SIG-M5 (cell line): ENCODE measurements at places on chromosomes 7 and 10.

GRCh38 chr10:35074266-35074665 is 15.9 kb downstream of the CUL2 start:
- DNase-seq, result no peak

DNA sequence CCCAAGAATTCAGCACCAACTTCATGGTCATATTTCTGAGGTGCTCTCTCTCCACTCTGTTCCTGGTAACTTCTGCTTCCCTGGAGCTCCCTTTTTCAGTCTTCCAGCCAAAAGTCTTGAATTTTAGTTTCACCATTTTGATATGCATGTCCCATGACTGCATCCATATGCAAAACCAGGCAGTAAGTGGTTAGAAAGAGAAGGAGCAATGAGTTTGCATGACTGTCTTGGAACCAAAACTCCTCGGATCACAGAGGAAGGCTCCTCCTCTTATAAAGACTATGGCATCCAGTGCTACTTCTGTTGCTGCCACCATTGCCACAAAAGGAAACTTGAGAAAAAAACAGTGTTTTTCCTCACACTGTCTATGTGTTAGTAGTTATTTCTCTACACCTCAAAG is 269.1 kb upstream of the GLI3 start:
- no peak for DNase-seq

DNA sequence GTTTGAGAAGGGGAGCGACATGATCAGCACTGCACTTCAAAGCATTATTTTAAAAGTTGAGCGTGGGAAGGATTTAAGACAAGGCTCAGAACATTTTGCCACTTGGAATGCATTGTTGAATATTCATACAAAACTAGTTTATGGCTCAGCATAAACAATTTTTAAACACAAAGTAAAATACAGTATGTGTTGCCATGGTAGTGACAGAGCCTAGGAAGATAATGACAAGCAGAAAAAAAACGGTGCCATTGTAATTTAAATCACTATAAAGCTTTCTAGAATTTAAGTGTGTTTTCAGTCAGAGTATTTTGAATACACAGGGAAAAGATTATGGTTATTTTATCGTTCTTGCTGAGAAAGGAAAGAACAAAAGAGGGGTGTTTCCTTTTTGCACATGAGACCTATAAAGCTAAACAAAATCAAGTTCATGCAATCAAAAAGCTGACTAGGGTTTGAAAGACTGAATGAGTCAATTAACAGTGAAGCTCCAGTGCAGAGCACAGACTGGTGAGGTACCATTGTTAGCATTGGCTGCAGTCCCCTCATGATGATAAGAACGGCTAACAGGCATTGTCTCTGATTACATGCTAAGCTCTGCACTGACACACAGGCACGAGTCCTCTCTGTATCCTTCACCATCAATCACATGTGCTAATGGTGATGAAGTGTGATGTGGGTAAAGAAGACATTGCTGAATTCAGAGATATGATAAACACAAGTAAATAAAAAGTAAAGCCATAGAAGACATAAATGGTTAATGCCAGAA is 181.9 kb upstream of the VSTM2A start:
- DNase-seq, result no peak

- DNase-seq, result no peak
These were observed 642.1 kb downstream of the INHBA start for GRCh38 chr7:41060796-41061195.

DNA sequence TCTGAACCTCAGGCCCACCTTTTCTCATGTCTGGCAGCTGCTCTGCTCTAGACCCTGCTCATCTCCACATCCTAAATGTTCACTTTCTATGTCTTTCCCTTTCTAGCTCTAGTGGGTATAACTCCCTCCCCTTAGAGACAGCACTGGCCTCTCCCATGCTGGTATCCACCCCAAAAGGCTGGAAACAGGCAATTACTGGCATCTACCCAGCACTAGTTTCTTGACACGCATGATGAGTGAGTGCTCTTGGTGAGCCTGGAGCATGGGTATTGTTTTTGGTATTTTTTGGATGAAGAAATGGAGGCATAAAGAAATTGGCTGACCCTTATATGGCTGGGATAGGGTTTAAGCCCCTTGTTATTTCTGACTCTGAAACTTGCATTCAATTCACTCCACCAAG is 156.0 kb downstream of the EGFR start:
- no peak for DNase-seq

GRCh38 chr10:5519054-5519453 is 5.7 kb upstream of the CALML3 start:
- no peak for DNase-seq

- DNase-seq, result no peak
These were observed 229.0 kb downstream of the STK31 start for GRCh38 chr7:23938937-23939552.

GRCh38 chr10:86979977-86980448 is 11.7 kb downstream of the ADIRF start:
- DNase-seq, result no peak

- no peak for DNase-seq
These were observed 34.2 kb upstream of the ZNF488 start for GRCh38 chr10:47418321-47418720.

DNA sequence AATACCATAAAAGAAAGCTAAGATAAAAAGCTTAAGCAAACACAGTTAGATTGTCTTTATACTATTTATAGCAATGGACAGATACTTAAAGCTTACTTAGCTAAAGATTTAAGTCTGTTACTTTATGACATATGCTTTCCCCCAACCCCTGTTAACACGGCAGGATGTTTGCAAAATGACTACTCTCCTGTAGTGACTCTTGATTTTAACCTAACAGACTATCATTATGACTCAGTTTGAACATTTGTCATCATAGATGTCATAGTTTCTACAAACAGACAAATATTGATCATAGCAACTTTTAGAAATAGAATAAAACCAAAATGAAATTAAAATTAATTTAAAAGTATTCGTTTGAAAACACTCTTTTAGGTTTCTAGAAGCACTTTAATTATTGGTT is 7.8 kb upstream of the COMMD3 start:
- DNase-seq, result no peak

GRCh38 chr7:6160191-6160623 is 112.2 kb downstream of the CYTH3 start:
- DNase-seq, result no peak

- DNase-seq, result no peak
These were observed 63.6 kb upstream of the IGFBP3 start for GRCh38 chr7:45984386-45985295.

DNA sequence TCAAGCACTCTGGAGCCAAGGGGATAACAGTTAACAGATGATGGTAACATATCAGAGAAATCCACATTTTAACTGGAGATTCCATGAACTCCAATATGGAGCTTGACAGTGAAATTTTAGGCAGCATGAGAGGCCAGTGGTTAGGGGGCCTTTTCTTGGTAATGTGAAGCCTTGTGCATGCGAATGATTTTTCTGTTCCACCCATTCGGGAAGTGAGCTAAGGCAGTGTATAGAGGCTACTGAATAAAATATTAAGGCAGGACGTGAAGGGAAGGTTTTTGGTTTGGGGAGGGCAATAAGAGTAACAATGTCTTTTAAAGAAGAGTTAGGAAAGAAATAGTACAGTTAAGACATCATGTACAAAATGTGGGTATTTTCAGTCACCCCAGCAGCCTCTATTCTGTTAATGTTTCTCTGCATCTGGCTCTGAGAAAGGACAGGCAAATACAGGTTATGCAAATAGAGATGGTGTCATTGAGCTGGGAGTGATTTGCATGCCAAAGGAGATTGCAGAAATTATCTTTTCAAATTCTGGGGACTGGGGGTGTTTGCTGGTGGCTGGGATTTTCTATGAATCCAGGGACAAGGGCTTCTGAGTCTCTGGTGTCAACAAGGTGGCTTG is 6.8 kb upstream of the TAS2R60 start:
- no peak for DNase-seq

- DNase-seq, result no peak
These were observed 1.4 kb downstream of the APBB1IP start for GRCh38 chr10:26439406-26440087.

GRCh38 chr7:47186316-47186715 is 395.6 kb downstream of the TNS3 start:
- DNase-seq, result no peak

- DNase-seq, result no peak
These were observed 90.4 kb upstream of the FAM171A1 start for GRCh38 chr10:15461353-15462108.

DNA sequence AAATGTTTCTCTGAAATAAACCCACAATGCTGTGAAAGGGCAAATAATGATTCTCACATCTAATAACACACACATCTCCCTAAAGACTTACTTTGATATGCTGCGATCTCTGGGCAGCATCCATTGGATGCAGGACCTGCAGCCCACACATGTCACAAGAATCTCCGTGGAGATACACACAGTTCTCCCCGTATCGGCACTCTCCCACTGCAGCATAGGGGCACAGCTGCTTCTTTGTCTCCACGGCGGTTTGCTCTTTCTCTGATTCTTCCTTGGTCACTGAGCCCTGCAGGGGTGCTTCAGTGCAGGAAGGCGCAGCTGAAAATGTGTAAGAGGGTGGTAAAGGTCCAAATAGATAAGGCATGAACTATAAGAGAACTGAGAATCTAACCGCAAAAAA is 20.4 kb downstream of the MKRN1 start:
- DNase-seq, result no peak

DNA sequence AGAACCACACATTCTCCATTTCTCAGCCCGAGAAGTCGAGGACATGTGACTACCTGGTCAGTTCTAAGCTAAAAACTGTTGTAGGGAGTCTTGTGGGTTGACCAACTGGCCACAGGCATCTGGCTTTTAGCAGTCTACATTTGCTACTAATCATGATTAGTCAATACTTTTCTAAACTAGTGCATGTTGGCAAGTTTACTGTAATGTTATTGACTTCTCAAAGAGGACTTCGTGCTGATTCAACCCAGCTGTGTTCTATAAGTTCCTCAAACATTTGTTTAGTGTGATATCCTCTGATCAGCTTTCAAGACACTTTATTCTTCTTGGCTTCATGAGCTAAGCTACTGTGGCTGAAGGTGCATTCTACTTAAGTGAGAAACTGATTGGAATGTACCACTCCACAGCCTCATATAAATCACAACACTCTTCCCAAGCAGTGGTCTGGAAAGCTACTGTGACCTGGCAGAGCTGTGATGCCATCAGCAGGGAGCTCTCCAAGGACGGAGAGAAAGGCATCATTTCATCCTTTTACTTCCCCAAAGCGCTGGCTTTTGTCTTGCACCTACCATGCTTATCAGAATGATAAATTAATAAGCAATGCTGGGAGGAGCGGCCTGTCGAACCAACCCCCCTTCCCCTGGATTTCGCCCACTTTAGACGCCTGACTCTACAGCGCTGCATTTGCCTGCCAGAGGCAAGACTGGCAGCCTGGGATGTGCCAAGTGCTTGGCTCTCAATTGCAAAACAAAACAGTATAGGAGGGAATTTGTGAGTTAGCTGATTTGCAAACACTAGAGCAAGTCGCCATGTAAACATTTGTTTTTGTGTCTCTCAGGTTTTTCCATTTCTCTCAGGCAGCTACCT is 206.7 kb upstream of the PLXNA4 start:
- no peak for DNase-seq

- DNase-seq, result no peak
These were observed 41.7 kb downstream of the ARHGAP12 start for GRCh38 chr10:31886885-31887284.

DNA sequence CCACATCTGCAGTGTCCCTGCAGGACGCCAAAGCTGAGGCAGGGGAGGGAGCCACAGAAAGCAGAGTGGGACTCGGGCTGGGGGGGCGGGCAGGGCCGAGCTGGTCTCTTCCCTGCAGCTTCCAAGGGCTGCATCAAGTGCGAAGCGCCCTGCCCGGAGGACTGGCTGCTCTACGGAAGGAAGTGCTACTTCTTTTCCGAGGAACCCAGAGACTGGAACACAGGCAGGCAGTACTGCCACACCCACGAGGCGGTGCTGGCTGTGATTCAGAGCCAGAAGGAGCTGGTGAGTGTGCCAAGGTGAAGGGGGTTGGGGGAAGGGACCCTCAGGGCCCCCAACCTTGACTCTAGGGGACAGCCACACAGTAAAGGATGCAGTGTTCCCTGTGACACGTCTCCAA is 16.7 kb downstream of the CLEC2L start:
- DNase-seq, result no peak

GRCh38 chr7:132572526-132572925 is 3.7 kb downstream of the PLXNA4 start:
- DNase-seq, result no peak
